ENCODE measurements at places on chromosomes 1 and 21.
A peak's percentile ranks its signal among the peaks of the same experiment; 100 is the strongest.

GRCh38 chr1:61853583-61853982 is 111.3 kb downstream of the PATJ start:
- DNase-seq: no peak

DNA sequence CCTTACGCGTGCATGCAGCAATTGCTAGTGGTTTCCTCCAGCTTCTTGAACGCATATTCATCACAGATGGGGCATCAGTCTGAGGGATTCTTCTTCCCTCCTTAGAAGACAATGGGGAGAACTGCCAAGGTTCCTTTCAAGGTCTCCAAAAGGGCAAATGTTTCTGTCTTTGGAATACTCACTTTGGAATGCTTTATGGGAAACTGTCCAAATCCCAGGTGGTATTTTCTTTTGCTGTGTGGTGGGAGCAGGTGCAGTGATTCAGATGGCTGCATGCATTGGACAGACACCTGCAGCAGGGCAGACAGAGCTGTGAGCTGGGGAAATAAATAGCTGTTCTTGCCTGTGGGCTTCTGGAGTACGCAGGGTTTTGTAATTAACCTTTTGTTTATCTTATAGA is 40.5 kb downstream of the URB2 start:
- no peak for DNase-seq

DNA sequence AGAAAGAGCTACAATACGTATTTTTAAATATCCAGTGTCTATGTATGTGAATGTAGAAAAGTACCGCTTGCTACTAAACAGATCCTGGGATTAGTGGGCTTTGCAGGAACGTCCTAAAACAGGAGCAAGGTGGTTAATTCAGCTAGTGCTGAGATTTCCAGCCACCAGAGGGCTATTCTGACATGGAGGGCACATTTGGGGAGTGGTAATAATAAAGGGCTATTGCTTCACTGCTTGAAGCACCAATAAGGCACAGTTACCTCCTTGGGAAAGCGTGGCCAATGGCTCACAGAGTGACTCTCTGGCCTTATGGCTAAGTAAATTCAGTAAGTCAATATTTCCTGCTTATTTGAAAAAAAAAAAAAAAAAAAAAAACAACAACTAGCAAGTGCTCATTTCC is 152.4 kb downstream of the GABPA start:
- DNase-seq: no peak

DNA sequence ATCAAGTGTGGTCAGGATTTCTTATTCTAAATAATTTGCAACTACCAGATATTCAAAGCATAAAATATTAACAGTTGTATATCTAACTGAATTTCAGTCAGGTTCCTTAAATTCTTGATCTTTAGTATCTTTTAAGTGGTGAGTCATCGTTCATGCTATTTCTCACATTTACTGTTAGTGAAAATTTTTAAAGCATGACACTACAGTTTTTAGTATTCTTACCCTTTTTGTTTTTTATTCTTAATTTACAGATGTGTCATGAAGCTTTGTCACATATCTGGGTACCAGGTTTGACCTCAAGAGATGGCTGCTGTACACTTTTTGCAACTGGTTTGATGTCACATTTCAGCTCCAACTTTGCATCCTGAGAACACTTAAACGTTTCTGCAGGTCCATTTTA is 12.7 kb downstream of the AKIRIN1 start:
- DNase-seq: no peak

DNA sequence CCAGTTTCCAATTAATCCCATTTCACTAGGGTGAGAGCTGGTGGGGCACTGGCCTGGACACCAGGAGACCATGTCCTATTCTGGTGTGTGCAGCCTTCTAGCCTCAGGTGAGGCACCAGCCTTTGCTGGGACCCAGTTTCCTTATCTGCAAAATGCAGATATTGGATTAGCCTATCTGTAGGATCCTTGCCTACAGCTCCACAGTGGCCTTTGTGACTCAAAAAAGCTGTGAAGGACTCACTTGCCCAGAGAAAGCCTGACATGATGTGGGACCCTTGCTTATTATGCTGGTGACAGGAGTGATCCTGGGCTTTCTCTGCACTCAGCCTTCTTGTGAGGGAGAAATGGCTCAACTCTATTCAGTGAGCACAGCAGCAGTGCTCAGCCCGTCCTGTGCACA is 32.3 kb downstream of the TENT5C start:
- DNase-seq: no peak

GRCh38 chr1:2887941-2888855 is 86.7 kb upstream of the TTC34 start:
- no peak for DNase-seq

GRCh38 chr21:27975514-27975913 is 1008.6 kb upstream of the ADAMTS5 start:
- DNase-seq: no peak

GRCh38 chr1:30728832-30729638 is 5.7 kb upstream of the MATN1 start:
- DNase-seq: no peak

- no peak for DNase-seq
These were observed 3.2 kb downstream of the MECR start for GRCh38 chr1:29227511-29227910.

- DNase-seq: no peak
These were observed 108.7 kb upstream of the RNPC3 start for GRCh38 chr1:103416681-103417286.

DNA sequence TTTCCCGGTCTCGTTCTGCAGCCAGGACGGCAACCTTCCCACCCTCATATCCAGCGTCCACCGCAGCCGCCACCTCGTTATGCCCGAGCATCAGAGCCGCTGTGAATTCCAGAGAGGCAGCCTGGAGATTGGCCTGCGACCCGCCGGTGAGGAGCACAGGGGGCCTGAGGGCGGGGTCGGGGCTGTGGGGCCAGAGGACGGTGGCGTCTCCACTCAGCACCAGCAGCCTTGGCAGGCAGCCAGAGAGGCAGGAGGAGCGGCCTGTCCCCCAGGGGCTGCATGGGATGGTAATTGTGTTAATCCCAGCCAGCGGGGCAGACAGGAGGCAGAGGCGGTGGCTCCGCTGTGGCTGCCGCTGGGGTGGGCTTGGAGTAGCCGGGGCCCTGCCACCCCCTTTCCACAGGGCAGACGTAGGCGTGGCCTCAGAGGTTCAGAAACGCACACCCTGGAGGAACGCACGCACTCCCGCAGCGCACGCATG is 12.1 kb downstream of the SAMD11 start:
- DNase-seq: no peak

GRCh38 chr1:205441716-205442050 is 14.2 kb downstream of the BLACAT1 start:
- no peak for DNase-seq

- DNase-seq: no peak
These were observed 144.6 kb downstream of the CLIC6 start for GRCh38 chr21:34813266-34813894.

DNA sequence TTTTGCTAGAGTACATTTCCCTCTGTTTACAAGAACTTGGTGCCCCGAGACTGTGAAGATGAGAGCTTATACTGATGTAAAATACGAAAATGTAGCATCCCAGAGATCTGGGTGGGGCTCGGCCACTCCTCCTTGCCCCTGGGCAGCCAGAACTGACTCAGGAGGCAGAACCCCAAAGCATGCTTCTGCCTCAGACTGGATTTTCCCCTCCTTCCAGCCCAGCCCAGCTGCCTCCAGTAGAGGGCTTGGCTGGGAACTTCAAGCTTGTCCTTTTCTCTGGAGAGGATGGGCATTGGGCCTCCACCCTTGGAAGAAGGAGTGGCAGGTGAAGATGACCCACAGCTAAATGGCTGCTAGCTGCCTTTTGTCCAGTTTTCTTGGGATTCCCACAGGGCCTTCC is 24.3 kb upstream of the BTG2 start:
- no peak for DNase-seq

GRCh38 chr1:247297263-247298123 is 34.2 kb downstream of the ZNF496 start:
- no peak for DNase-seq

- no peak for DNase-seq
These were observed 38.5 kb upstream of the EFCAB14 start for GRCh38 chr1:46757247-46757955.

GRCh38 chr1:222394224-222394623 is 153.7 kb downstream of the HHIPL2 start:
- DNase-seq: no peak

DNA sequence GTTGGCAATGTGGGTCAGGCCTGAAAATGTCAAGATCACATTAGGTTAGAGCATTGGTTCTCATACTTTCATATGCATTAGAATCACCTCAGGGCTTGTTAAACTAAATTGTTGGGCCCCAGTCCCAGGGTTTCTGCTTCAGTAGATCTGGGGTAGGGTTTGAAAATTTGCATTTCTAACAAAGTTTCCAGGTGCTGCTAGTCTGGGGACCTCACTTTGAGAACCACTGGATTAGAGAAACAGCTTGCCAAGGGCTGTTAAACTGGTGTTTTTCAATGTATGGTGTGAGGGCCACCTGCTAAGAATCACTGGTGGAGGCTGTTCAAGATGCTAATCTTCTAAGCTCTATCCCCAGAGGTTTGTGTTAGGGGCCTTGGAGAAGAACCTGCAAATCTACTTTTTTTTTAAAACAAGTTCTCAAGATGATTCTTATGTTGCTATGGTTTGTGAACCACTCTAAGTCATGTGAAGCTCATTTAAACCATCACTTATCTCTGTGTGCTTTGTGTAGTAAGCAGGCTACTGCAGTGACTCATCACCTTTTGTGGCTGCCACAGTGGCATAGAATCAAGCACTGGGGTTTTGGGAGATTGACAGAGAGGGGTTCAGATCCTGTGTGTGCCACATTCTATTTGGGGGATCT is 152.2 kb downstream of the S1PR1 start:
- DNase-seq: no peak

GRCh38 chr1:201241736-201242135 is 41.6 kb upstream of the PKP1 start:
- no peak for DNase-seq

DNA sequence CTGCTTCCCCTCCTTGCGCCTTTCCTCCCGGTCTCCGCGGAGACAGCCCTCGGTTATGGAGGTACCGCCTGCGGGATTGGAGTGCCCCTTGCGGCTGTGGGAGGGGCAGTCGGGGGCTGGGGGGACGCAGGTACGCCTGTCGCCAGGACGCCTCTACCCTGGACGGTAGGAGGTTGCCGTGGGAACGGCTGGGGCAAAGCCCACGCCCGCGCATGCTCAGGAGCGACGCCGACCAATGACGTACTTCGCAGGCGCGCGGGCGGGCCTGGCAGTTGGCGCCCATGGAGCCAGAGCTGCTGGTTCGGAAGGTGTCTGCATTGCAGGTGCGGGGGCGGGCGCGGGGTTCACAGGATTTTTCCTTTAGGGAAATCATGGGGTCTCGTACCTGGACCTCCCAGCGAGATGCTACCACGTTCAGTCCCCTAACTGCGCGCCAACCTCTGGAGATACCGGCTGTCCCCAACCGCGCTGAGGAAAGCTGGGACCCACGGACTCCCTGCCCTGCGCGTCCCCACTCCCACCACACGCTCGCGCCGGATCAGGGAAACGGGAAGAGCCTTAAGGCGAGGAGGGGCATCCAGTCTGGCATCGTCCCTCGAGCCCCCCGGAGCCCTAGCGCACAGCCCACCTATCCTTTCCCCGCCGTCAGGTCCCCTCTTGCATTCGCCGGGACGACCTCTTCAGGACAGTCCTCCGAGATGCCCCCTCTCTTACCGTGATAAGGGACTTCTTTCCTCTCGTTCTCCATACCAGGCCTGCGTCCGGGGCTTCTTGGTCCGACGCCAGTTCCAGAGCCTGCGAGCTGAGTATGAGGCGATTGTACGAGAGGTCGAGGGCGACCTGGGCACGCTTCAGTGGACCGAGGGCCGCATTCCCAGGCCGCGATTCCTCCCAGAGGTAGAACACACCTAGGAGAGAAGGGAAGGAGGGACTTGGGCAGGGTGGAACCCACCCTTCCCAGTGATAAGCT is at the start of gene IQCC:
Gene IQCC, plus strand, starts transcription at position 271 of the 970 bp plus-strand sequence. Its CDS starts 11 bp downstream, at position 282.
- DNase-seq: peak; percentile 79

- DNase-seq: peak; percentile 44
These were observed 4.3 kb downstream of the THEM4 start for GRCh38 chr1:151905070-151905442.

DNA sequence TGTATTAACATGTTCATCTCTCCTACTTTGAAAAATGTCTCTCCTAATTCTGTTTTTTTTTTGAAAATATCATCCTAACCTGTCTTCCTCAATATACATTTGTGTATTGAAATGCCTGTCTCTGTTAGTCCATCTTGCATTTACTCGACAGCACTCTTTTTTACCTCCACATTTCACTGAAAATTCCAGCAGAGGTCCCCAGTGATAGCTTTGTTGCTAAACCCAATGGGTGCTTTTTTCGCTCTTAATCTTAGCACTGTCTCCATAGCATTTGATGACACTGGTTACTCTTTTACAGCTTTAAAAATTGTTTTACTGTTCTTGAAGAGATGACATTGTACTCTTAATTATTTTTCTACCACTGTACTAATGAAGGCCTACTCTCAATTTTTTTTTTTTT is 10.8 kb downstream of the OSBPL9 start:
- DNase-seq: no peak

GRCh38 chr1:13786541-13786940 is 86.6 kb downstream of the PRDM2 start:
- DNase-seq: no peak

GRCh38 chr1:156926175-156926574 is 5.7 kb downstream of the LRRC71 start:
- DNase-seq: peak; percentile 40

DNA sequence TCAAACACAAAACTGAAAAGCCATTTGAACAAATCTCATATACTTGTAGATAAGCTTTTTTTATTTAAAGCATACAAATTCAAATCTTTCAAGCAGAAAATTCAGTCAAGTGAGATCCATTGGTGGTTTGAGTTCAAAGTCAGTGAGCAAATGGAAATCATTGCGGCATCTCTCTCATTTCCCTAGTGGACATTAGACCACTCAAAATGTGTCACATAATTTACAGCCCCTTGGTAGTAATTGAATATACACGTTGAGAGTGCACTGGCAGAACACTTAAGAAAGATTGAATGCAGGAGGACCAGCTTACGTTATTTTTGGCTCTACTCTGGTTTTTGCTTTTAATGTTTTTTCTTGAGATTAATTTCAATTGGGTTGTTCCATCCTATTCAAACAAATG is 633.7 kb downstream of the USP25 start:
- no peak for DNase-seq

- no peak for DNase-seq
These were observed 15.8 kb downstream of the COLGALT2 start for GRCh38 chr1:184021728-184022127.

DNA sequence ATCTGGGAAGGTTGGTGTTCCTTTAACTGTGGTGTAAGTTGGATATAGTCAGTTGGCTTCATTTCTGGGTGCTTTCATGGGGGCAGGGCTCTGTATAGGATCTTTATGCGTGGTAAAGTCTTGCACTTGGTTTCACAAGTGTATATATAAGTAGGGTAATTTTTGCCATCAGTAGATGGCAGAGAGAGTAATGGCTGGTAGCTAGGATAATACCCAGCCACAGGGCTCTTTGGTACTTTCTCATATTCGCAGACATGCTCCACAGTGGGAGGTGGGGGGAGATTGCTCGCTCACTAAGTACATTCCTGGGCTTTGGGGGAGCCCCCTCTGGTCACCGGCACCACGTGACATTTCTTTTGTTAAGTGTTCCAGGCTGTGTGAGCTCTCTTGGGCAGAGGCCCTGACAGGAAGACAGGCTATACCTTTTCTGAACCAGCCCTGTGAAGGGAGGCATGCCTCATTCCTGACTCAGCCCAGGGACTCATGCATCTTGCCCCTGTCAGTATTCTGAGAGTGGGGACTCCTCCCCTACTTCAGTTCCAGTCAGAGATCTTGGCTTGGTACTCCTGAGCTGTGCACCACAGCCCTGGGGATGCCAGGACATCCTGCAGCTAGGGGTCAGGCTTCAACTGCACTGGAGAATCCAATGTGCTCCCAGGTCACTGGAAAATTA is 37.6 kb downstream of the FCRL2 start:
- DNase-seq: no peak

Data from stimulated activated CD4-positive, alpha-beta T cell treated with anti-CD3 and anti-CD28 coated beads, Interleukin-2, amount 100 ng/mL, for 48 hours (primary cell).